CD8-positive, alpha-beta memory T cell (primary cell): ENCODE measurements at places on chromosomes 7 and 10. TPM values are rescaled to one million over a fixed set of nuclear protein-coding genes. Genes with fewer than 3 reads are reported as not detected.

The ASAH2B gene
- 6.6 TPM for total RNA-seq

The PAPSS2 gene
- 0.46 TPM for total RNA-seq

The MYH16 gene
- not detected for total RNA-seq

The ANKRD30A gene
- not detected for total RNA-seq

DNA sequence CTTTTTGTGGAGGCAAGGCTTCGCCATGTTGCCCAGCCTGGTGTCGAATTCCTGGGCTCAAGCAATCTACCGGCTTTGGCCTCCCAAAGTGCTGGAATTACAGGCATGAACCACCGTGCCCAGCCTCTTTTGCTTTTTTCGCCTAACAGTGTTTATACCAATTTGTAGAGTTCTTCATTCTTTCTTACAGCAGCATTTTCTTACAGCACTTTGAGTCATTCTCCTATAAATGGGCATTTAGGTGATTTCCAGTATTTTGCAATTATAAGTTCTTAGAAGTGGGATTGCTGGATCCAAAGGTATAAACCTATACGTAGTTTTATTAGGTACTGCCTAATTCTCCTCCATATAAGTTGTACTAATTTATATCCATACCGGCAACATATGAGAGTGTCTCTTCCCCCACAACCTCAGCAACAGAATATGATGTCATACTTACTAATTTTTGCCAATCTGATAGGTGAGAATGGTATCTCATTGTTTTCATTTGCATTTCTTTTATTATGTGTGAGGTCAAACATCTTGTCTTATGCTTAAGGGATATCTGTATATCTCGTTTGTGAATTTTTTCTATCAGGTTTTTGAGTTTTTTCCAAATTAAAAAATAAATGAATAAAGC lies 39.1 kb downstream of the SUFU start:
- H3K4me3 ChIP-seq, result no peak overlapping the region
- no peak for DNase-seq
- H3K4me1 ChIP-seq, result no peaks in the 10 kb centered on the region
- no peak overlapping the region for H3K27ac ChIP-seq
- no peaks in the 10 kb centered on the region for H3K27me3 ChIP-seq

DNA sequence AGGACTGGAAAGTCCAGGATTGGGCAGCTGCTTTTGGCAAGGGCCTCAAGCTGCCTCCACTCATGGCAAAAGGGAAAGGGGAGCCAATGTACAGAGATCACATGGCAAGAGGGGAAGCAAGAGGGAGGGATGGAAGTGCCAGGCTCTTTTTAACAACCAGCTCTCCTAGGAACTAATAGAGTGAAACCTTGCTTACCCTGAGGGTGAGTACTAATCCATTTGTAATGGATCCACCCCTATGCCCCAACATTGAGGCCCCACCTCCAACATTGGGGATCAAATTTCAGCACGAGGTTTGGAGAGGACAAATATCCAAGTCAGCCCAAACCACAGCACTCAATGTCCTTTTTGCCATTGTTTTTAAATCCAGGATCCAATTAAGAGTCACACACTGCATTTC lies 12.5 kb downstream of the HABP2 start:
- no peak overlapping the region for H3K4me3 ChIP-seq
- no peak for DNase-seq
- no peaks in the 10 kb centered on the region for H3K4me1 ChIP-seq
- no peak overlapping the region for H3K27ac ChIP-seq

DNA sequence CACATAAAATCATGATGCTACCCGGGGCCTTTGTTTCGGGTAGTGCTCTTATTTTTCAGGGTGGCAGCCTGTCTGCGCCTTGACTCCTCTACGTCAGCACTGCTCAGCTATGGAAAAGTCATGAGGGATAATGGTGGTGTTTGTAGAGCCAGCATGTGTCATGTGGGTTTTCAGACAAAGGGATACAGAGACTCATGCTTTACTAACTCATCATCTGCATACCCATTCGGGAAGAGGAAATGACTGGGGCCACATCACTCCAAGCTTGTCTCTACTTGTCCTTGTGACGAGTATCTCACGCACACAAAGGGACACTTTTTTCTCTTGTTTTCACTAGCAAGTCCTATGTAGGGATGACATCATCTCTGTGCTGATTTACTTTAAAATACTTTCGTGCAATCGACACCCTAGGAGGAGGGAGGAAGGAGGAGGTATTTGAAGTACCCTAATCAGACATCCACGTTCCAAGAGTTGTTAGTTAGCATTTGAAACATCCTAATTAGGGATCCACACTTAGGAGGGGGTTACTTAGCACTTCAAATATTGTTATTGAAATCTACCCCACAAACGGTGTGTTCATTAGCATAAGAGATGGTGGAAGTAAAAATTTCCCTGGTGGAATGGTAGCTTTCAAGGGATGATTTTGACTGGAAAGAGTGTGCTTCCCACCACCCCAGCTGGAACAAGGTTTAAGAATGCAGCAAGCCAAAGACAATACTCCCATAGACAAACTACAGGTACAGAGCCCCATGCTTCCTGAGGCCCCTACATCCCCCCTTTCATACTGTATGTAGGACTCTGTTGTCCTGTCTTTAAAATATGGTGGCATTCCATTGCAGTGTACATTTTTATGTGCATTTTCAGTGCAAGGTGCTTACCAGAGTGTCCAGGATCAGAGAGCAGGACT lies 52.0 kb downstream of the THNSL1 start:
- no peaks in the 10 kb centered on the region for H3K4me1 ChIP-seq
- DNase-seq, result no peak
- no peak overlapping the region for H3K27ac ChIP-seq
- H3K4me3 ChIP-seq, result no peak overlapping the region

DNA sequence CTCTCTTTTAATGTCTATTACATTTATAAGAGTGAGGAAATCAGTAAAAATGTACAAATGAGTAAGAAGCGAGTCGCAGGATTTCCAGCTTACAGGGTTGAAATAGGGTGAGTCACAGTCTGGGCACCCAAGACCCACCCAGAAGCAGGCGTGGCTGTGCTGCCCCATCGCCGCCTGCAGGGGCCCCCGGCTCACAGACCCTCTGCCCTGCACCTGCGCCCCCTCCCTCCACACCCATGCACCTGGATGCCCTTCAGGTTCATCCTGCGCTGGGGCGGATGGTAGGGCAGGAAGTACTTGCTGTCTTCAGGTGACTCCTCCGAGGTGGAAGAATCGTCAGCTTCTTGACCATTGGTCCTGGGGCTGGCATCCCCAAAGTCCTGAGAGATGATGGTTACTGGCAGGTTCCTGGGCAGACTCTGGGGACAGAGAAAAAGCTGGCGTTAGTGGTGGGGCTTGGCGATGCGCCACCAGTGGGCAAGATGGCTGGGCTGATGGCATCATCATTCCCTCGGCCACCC lies 90.2 kb upstream of the GNA12 start:
- H3K27ac ChIP-seq, result no peak overlapping the region
- H3K36me3 ChIP-seq, result peaks cover 69% of the 10 kb centered on the region
- H3K27me3 ChIP-seq, result no peaks in the 10 kb centered on the region
- no peaks in the 10 kb centered on the region for H3K4me1 ChIP-seq
- H3K4me3 ChIP-seq, result no peak overlapping the region
- no peak for DNase-seq

GRCh38 chr7:101106386-101106785 lies 20.5 kb upstream of the SERPINE1 start:
- H3K27ac ChIP-seq, result no peak overlapping the region
- H3K4me1 ChIP-seq, result no peaks in the 10 kb centered on the region
- DNase-seq, result no peak
- H3K27me3 ChIP-seq, result peaks cover 1% of the 10 kb centered on the region

- no peaks in the 10 kb centered on the region for H3K36me3 ChIP-seq
- H3K27me3 ChIP-seq, result no peaks in the 10 kb centered on the region
- no peak for DNase-seq
- H3K4me1 ChIP-seq, result no peaks in the 10 kb centered on the region
- no peak overlapping the region for H3K4me3 ChIP-seq
- H3K27ac ChIP-seq, result no peak overlapping the region
These were observed 92.5 kb upstream of the FRMD4A start for GRCh38 chr10:14423111-14423744.

- no peaks in the 10 kb centered on the region for H3K27me3 ChIP-seq
- H3K4me1 ChIP-seq, result no peaks in the 10 kb centered on the region
- H3K36me3 ChIP-seq, result no peaks in the 10 kb centered on the region
- no peak overlapping the region for H3K27ac ChIP-seq
These were observed 138.1 kb upstream of the UNC5B start for GRCh38 chr10:71074176-71074755.
